ENCODE measurements at places on chromosomes 5 and 9. TPM values are rescaled to one million over a fixed set of nuclear protein-coding genes. Genes with fewer than 3 reads are reported as not detected.

DNA sequence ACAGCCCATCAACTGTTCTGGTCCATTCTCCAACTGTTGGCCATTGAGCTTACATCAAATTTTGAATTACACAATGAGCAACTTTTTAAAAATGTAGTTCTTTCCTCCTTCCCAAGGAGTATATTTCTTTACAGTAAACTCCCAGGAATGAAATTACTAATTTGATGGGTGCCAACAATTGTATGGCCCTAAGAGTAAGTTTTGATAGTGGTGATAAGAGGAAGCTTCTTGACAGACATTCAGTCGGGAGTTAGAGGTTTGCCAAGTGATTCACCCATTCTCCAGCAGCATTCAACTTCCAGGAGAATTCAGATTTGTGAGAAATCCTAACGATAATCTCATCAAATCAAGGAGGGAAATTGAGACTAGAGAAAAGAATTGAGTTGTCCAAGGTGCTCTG is 579.9 kb downstream of the ACTL7B start:
- H3K27me3 ChIP-seq = no peaks in the 10 kb centered on the region

DNA sequence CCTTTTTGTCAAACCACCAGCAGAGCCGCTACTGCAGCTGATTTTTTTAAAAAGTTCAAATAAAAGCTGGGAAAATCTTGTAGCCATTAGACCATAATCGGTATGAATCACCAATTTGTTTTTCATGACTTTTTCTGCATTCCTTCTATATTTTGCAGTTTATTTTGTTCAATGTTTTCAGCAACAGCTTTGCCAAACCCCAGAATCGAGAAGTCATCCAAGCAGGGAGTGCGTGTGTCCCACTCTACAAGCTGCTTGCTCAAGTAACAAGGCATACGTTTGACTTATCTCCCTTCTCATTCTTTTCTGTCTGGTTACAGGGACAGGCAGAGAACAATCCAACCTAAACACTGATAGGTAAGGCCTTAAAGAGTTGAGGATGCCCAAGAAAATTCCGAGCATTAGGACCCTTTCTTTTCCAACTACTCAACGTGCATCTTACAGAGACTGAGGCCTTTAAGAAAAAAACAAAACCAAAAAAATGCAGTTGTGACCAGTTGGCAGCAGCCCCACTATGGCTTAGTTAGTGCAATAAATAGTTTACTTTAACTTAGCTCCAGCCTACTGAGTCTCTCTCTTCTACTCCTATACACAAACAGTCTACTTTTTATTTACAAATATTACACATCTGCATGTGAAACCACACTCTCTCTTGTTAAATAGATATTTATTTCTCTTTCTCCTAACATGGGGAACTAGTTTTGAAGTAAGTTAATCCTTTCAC is 134.7 kb upstream of the SLIT3 start:
- no peak for DNase-seq
- no peaks in the 10 kb centered on the region for H3K36me3 ChIP-seq
- H3K27me3 ChIP-seq = peaks cover 3% of the 10 kb centered on the region
- H3K4me3 ChIP-seq = no peak overlapping the region

DNA sequence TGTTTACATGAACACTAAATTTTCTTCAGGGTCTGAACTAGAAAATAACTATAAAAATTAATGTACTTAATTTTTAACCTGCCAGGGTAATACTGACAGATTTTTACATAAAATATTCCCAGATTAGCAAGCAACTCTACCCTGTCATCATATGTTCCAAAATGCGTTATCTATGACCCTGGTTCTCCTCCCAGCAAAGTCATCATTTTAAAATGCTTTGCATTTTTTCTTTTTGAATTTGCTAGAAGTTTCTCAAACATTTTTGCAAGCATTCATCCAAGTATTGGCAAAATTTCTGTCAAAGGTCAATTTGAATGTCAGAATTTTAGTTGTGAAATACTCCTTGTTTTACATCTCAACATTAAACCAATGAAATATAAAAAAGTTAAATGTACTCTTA is 144.5 kb upstream of the FTMT start:
- no peak overlapping the region for H3K27ac ChIP-seq
- H3K4me1 ChIP-seq = no peaks in the 10 kb centered on the region
- no peaks in the 10 kb centered on the region for H3K27me3 ChIP-seq
- DNase-seq = no peak
- H3K36me3 ChIP-seq = no peaks in the 10 kb centered on the region
- no peak overlapping the region for H3K4me3 ChIP-seq

DNA sequence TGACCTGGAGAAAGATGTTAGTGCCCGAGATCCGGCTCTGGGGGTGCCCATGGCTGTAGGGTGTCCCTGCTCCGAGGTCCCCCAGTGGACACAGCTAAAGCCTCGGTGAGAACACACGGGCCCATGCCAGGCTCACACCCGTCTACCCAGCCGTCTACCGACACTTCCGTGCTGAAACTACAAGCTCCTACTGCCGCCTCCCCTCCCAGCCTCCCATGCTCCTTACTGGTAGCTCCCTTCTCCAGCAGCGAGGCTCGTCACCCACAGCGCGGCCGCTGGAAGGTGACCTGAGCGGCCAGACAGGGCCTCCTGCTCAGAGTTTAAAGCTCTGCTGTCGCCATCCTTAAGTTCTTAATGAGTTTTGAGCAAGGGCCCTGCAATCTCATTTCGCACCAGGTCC is 33.2 kb upstream of the CLPTM1L start:
- no peak for DNase-seq
- H3K4me3 ChIP-seq = no peak overlapping the region
- no peaks in the 10 kb centered on the region for H3K36me3 ChIP-seq
- H3K27ac ChIP-seq = no peak overlapping the region
- H3K4me1 ChIP-seq = no peaks in the 10 kb centered on the region

- no peak overlapping the region for H3K27ac ChIP-seq
- no peak for DNase-seq
- no peaks in the 10 kb centered on the region for H3K27me3 ChIP-seq
- no peaks in the 10 kb centered on the region for H3K4me1 ChIP-seq
Measured at GRCh38 chr9:113266174-113266573, 9.2 kb downstream of the CDC26 start.

- H3K4me3 ChIP-seq = no peak overlapping the region
- peak overlapping the region; percentile 36 for H3K27ac ChIP-seq
- H3K4me1 ChIP-seq = peaks cover 88% of the 10 kb centered on the region
- peaks cover 5% of the 10 kb centered on the region for H3K36me3 ChIP-seq
- H3K27me3 ChIP-seq = no peaks in the 10 kb centered on the region
- DNase-seq = no peak
Measured at GRCh38 chr5:172117977-172118701, 69.9 kb downstream of the STK10 start.

- DNase-seq = no peak
- no peak overlapping the region for H3K27ac ChIP-seq
- peaks cover 3% of the 10 kb centered on the region for H3K36me3 ChIP-seq
- H3K4me1 ChIP-seq = no peaks in the 10 kb centered on the region
- no peak overlapping the region for H3K4me3 ChIP-seq
Measured at GRCh38 chr5:94021246-94021645, 279.8 kb upstream of the POU5F2 start.

DNA sequence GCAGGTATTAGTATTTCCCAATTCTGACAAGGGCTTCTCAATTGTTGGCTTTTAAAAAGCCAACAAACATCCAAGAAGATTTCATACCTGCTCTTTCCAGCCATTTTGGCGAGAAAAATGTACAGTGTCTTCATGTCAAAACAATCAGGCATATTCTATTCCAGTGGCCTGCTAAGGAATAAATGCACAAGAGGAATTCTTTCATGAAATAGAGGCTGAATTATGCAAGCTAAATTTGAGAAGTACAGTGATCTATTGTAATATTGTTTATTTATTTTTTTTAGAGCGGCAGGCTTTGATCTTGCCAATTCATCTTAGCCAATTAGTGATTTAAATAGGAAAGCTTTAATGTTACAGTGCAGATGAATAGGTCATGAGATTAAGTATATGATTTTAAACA is 49.3 kb downstream of the NLN start:
- H3K4me1 ChIP-seq = no peaks in the 10 kb centered on the region
- H3K4me3 ChIP-seq = no peak overlapping the region
- no peaks in the 10 kb centered on the region for H3K27me3 ChIP-seq
- H3K36me3 ChIP-seq = no peaks in the 10 kb centered on the region
- no peak overlapping the region for H3K27ac ChIP-seq
- DNase-seq = no peak

GRCh38 chr9:5040730-5041389 is 55.8 kb downstream of the JAK2 start:
- no peaks in the 10 kb centered on the region for H3K4me1 ChIP-seq
- no peak for DNase-seq
- H3K27me3 ChIP-seq = no peaks in the 10 kb centered on the region
- no peak overlapping the region for H3K4me3 ChIP-seq

DNA sequence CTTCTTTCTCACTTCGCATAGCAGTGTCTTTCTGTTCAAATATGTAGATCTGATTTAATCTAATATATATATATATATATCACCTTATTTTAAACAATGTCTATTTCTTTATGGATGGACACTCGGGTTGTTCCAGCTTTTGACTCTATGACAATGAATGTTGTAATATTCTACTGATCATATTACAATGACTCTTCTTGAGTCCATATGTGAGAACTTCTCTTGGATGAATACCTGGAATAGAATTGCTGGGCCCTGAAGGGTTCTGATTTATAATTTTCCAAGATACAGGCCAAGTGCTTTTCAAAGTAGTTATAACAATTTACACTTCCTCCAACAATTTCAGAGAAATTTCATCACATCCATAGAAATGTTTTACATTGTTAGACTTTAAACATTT is 28.8 kb downstream of the NTRK2 start:
- H3K4me3 ChIP-seq = no peak overlapping the region
- H3K27ac ChIP-seq = no peak overlapping the region
- no peaks in the 10 kb centered on the region for H3K27me3 ChIP-seq
- DNase-seq = no peak

DNA sequence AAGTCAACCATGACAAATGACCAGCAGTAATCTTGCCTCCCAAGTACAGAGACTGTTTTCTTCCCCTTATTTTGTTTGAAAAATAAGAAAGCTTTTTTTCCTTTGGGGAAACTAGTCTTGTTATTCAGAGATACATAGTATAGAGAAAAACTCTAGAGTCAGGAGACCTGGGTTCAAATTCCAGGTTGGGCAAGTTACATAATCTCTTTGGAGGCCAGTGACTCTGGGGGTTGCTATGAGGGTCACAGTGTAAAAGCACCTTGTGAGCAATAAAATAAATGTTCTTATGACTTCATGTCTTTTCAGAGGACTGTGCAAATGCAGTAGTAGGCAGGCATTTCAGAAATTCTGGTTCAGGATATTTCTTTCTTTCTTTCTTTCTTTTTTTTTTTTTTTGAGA is 71.5 kb downstream of the GDNF start:
- H3K27ac ChIP-seq = no peak overlapping the region
- DNase-seq = no peak
- H3K27me3 ChIP-seq = no peaks in the 10 kb centered on the region
- no peak overlapping the region for H3K4me3 ChIP-seq

- H3K4me3 ChIP-seq = no peak overlapping the region
- no peaks in the 10 kb centered on the region for H3K4me1 ChIP-seq
- no peak overlapping the region for H3K27ac ChIP-seq
- no peaks in the 10 kb centered on the region for H3K36me3 ChIP-seq
- H3K27me3 ChIP-seq = no peaks in the 10 kb centered on the region
Measured at GRCh38 chr5:146291421-146292074, 47.1 kb upstream of the POU4F3 start.

- H3K27me3 ChIP-seq = peaks cover 3% of the 10 kb centered on the region
- peaks cover 8% of the 10 kb centered on the region for H3K4me1 ChIP-seq
- DNase-seq = no peak
- no peak overlapping the region for H3K27ac ChIP-seq
Measured at GRCh38 chr5:68339921-68340321, 124.4 kb downstream of the PIK3R1 start.

- H3K27ac ChIP-seq = no peak overlapping the region
- peak; percentile 63 for DNase-seq
- no peaks in the 10 kb centered on the region for H3K36me3 ChIP-seq
- H3K27me3 ChIP-seq = peaks cover 19% of the 10 kb centered on the region
- H3K4me1 ChIP-seq = no peaks in the 10 kb centered on the region
Measured at GRCh38 chr9:131762356-131762932, 22.6 kb upstream of the RAPGEF1 start.

DNA sequence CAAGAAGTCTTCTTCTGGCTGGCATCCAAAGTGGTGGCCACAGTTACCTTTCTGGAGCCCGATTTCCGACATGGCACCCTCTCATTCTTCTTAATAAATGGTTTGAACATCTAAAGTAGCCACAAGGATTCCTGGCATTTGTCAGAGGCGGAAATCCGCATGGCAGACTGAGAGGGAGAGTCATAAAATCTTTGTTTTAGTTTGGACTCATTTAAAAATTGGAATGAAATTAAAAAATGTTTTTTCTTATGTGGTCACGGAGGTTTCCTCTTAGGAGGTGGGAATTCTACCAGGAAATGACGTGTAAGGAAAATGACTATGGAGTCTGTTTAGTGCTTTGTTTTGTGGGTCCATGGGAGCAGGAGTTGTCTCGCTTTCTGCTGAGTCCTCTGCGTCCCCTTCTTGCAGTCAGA is 133.0 kb upstream of the PTCH1 start:
- H3K27me3 ChIP-seq = no peaks in the 10 kb centered on the region
- H3K4me3 ChIP-seq = no peak overlapping the region
- H3K27ac ChIP-seq = no peak overlapping the region
- no peaks in the 10 kb centered on the region for H3K36me3 ChIP-seq
- H3K4me1 ChIP-seq = no peaks in the 10 kb centered on the region

GRCh38 chr5:130206686-130207085 is 302.4 kb downstream of the CHSY3 start:
- no peak overlapping the region for H3K4me3 ChIP-seq
- H3K27ac ChIP-seq = no peak overlapping the region
- no peaks in the 10 kb centered on the region for H3K36me3 ChIP-seq
- no peaks in the 10 kb centered on the region for H3K4me1 ChIP-seq

The SH3GL2 gene
- total RNA-seq = not detected

The ELOVL7 gene
- 0.29 TPM for total RNA-seq

The NMUR2 gene
- total RNA-seq = not detected

The SLC46A2 gene
- total RNA-seq = not detected
